Activated CD4-positive, alpha-beta T cell treated with anti-CD3 and anti-CD28 coated beads for 36 hours (primary cell): ENCODE measurements at places on chromosomes 3 and 15. TPM values are rescaled to one million over a fixed set of nuclear protein-coding genes. Genes with fewer than 3 reads are reported as not detected.

Gene A4GNT
- not detected for total RNA-seq

Gene KAT2B
- 18.5 TPM for total RNA-seq

Gene ARPP21
- total RNA-seq = not detected

Gene CRYGS
- total RNA-seq = 1.7 TPM

Gene PLSCR2
- not detected for total RNA-seq

Gene CFAP161
- total RNA-seq = not detected

Gene SENP5
- 27.7 TPM for total RNA-seq

Gene CAND2
- 2.1 TPM for total RNA-seq

Gene FETUB
- total RNA-seq = not detected

Gene GOLGA8S
- not detected for total RNA-seq

Gene CDCP1
- 5.8 TPM for total RNA-seq

Gene FILIP1L
- total RNA-seq = 0.11 TPM

Gene PDZRN3
- not detected for total RNA-seq

Gene KBTBD8
- 8.3 TPM for total RNA-seq

Gene PHC3
- total RNA-seq = 47.6 TPM

Gene GOLGA6A
- not detected for total RNA-seq

Gene GNAT1
- not detected for total RNA-seq

Gene SOX14
- not detected for total RNA-seq

Gene AADACL2
- not detected for total RNA-seq

Gene RASL12
- not detected for total RNA-seq

Gene PARP15
- 8.7 TPM for total RNA-seq

Gene RBP2
- total RNA-seq = not detected

Gene ATG7
- 34.5 TPM for total RNA-seq

Gene UBAP1L
- total RNA-seq = 2.7 TPM

Gene CACNA2D2
- total RNA-seq = 1.1 TPM

Gene XCR1
- not detected for total RNA-seq

Gene MST1R
- 0.86 TPM for total RNA-seq

Gene ABHD6
- 3.5 TPM for total RNA-seq

Gene GATA2
- total RNA-seq = 0.07 TPM

Gene ZNF385D
- not detected for total RNA-seq
